ENCODE measurements at places on chromosomes 11 and 22.

- no peak for DNase-seq
Observed at GRCh38 chr11:13596611-13597326, 71.7 kb upstream of the FAR1 start.

DNA sequence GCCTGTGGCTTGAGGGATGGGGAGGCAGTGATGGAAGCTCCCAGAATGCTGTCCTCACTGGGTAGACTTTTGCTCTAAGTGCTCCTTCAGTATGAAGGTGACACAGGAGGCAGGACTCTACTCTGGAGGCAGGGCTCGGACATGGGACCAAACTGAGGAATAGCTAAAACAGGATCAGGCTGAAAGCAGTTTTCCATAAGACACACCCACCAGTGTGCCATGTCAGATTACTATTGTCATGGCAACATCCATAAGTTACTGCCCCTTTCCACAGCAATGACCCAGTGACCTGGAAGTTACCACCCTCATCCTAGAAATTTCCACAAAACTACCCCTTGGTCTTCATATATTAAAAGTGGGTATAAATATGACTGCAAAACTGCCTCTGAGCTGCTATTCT lies 43.6 kb upstream of the GALNT18 start:
- DNase-seq = no peak

DNA sequence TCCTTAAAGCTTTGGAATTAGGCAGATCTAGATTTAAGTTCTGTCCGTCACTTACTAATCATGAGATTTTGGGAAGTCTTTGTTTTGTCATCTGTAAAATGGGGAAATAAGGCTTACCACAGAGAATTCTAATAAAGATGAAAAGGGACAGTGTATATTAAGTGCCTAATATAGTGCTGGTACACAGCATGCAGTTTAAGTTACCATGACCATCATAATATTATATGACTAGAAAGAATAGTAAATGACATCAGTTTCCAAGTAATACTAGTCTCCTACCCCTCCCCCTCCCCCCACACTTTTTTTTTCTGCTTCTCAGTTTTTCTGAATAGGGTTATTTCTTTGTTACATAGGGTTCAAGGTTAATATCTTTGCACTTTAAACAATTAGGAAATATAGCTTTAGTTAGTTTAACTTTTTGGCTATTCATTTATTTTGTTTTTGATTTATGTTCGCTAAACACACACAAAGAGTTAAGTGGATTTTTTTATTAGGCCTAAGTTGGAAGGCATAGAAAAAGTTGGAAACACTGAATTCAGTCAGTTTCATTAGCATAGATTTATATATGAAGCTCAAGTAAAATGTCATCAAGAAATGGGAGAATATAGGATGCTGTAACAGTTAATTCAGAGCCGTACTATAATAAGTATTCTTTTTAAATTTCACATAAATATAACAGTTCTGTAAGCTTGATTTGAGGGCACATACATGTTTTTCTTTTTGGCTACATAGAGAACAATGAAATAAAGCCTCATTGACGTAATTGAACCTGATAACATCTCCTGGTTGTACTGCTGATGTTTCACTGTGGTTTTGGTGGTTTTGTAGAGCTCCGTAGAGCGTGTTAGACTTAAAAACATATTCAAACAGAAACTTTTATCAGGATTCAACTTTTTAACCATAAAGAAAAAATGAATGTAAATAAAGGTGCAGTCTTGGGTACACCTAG lies 121.2 kb downstream of the PDE3B start:
- DNase-seq = peak; percentile 40

DNA sequence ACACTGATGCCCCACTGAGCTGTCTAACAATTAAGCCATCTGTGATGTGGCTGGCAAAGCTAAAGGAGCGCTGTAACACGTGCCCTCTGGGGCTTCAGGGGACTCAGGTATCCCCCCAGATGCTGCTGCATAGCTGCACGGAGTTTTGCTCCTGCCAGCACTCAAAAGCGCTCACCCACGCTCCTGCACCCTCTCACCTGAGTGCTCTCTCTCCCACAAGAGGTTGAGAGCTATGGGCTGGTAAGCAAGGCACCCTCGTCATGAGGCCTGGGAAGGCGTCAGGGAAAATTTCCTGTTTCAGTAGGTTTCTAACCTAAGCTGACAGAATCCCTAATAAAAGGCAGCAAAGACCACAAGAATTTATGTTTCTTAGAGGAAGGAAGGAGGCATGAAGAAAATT lies 850.3 kb downstream of the OPCML start:
- DNase-seq = no peak

- no peak for DNase-seq
Observed at GRCh38 chr11:1034456-1035295, 1.8 kb downstream of the MUC6 start.

DNA sequence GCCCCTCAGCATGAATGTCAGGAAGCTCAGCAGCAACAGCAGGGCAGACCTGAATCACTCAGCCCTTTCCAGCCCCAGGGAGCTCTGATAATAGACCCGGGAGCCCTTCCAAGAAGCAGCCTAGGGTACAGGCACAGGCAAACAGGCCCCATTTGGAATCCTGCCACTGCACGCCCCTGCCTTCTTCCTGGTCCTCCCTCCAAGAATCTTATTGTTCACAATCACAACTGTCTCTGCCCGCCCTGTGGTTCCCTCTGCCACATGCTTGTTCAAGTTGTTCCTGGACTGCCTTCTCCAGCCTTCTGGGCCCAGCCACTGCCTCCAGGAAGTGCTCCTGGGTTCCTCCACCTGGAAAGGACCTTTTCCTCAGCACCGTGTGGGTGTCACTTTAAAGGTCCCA lies 54.6 kb downstream of the LRRC32 start:
- DNase-seq = no peak

DNA sequence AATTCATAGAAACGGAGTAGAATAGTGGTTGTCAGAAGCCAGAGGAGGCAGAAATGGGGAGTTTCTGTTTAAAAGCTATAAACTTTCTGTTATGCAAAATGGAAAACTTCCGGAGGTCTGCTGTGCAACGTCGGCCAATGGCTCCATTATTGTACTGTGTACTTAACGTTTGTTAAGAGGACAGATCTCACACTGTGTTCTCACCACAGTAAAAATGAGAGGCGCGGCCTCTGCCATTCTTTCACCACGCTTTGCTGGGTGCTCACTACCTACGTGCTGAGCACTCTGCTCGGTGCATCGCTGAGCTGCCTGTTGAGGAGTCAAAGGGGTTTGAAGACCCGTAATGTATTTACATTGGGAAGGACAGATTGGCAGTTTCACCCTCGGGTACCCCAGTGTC lies 218.8 kb upstream of the B3GAT1 start:
- no peak for DNase-seq

- no peak for DNase-seq
Observed at GRCh38 chr11:33197915-33198727, 36.8 kb upstream of the CSTF3 start.

DNA sequence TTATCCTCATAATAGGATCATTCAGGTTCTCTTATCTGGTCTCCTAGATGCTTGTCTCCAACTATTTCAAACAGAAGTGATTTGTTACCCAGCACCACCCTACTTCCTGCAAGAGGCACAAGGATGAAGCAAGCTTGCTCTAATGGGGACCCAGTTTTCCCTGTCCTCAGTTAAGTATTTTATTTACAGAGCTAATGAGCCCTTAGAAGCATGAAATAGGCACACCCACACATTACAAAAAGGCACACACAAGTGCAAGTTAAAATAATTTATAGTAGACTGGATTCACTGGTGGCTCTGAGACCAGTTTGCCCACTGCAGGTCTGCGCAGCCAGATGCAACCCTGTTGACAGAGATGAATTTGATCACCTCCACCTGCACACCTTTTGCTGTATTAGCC lies 167.5 kb downstream of the KIRREL3 start:
- DNase-seq = no peak

GRCh38 chr11:126989942-126990715 lies 10.4 kb downstream of the KIRREL3 start:
- no peak for DNase-seq

GRCh38 chr11:119706887-119707286 lies 22.1 kb downstream of the NECTIN1 start:
- no peak for DNase-seq

- DNase-seq = no peak
Observed at GRCh38 chr11:129248618-129249017, 56.5 kb upstream of the ARHGAP32 start.

DNA sequence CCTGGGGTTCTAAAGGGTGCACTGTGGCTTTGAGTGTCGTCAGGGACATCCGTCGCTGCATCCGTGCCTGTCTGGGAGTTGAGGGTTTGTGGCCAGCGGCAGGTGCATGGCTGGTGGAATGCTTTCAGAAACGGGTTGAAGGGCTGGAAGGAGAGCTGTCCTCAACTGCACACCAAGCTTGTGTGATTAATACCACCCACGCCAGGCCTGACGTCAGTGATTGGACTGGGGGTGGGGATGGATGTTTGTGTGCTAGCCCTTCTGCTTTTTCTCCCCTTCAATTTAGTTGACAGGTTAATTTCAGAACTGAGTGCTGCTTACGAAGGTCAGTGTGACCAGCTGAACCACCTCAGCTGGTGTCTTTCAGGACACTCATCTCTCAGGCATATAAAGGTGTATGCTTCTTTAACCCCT lies 3.2 kb upstream of the GAB2 start:
- no peak for DNase-seq

GRCh38 chr11:125968354-125968753 lies 22.5 kb downstream of the VSIG10L2 start:
- DNase-seq = no peak

DNA sequence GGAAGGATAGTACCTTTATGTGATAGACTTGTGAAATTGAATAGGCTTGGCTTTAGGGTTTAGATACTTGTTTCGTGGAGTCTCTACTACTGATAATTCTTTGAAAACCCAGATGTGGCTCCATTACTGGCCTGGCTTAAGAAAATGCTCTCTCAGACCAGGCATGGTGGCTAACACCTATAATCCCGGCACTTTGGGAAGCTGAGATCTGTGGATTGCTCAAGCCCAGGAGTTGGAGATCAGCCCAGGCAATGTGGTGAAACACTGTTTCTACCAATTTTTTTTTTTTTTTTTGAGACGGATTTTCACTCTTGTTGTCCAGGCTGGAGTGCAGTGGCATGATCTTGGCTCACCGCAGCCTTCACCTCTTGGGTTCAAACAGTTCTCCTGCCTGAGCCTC lies 40.9 kb downstream of the ATG13 start:
- no peak for DNase-seq

DNA sequence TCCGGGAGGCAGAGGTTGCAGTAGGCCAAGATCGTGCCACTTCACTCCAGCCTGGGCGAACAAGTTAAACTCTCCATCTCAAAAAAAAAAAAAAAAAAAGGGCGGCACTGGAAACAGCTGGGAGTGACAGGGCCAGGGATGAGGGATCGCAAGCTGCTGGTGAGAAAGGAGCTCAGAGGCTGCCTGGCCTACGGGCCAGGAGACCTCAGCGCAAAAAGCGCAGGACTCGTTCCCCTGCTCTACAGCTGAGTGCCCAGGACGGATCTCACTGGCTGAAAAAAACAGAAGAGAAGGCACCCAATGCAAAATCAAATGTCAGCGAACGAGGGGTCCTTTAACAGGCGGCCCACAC lies 650 bp upstream of the NUP50 start:
- DNase-seq = no peak

DNA sequence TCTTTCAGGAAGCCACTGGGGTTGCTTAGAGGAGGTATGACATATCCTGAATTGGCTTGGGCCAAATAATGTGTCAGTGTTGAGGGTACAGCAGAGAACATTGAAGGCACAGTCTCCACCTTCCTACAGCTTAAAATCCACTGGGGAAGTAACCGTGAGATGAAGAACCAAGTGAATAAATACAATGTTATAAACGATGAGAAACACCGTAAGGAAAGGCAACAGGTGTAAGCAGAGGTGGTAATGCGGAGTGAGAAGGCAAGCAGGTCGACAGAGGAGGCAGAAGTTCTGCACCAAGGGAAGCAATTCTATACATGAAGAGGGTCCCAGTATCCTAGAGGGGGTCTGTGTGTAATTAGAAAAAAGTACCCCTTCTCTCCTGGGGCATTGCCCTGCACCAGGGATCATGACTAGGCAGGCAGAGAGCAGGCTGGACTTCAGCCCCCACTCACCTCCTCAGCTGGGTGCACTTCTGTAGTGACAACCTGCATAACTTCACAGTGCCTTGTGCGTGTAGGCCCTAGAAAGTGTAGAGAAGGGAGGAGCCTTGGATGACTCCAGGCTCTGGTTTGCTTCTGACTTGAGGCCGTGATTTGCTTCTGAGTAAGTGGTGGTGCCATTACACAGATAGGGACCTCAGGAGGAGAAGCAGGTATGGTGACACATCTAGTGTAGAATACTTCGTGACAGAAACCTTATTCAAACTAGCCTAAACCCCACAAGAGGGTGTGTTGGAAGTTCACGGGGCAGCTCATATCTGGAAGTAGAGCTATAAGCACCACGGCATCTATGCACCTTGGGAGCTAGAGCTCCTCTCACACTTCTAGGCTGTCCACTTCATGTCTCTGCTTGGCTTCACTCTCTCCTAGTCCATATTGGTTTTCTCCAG lies 4.9 kb downstream of the MYOD1 start:
- no peak for DNase-seq

- no peak for DNase-seq
Observed at GRCh38 chr11:76944225-76944624, 83.5 kb downstream of the ACER3 start.

GRCh38 chr11:100574894-100575769 lies 112.0 kb upstream of the ARHGAP42 start:
- DNase-seq = no peak

GRCh38 chr11:16935518-16936302 lies 78.5 kb downstream of the PLEKHA7 start:
- DNase-seq = no peak

GRCh38 chr11:121241343-121242211 lies 51.0 kb upstream of the SC5D start:
- DNase-seq = no peak

DNA sequence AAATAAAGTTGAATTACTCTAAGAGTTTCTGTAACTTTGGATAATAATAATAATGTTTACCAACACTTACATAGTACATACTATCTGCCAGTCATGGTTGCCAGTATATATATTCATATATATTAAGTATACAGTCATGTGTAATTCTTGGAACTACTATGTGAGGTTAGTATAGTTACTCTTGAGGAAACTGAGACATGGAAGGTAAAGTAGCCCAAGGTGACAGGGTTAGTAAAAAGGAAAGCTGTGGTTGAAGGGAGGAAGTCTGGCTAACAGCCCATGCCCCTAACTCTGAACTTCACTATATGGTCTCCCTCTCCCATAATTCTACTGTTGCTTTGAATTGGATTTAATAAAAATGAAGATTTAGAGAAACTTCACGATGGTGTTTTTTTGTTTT lies 24.9 kb downstream of the FDX1 start:
- no peak for DNase-seq

DNA sequence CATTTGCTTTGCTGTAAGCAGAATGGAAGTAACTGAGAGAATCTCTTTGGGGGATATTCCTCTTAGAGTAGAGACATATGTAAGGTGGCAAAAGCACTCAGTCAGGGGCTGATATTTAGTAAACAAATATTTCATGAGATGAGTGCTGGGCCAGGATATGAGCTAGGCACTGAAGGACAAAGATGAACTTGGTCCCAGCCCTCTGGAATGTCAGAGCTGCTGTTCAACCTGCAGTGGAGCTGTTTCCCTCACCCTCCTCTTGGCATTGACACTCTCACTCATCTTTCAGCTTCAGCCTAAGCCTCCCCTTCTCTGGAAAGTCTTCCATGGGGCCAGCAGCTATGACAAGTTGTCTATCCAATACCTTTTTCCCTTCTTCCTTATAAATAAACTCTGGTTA lies 22.2 kb downstream of the RASSF10 start:
- no peak for DNase-seq

GRCh38 chr11:2992997-2993325 lies 832 bp upstream of the NAP1L4 start:
- no peak for DNase-seq

- DNase-seq = no peak
Observed at GRCh38 chr11:11538277-11538960, 83.4 kb downstream of the GALNT18 start.
